Skeletal muscle cell (primary cell): ENCODE measurements at places on chromosomes 4 and X.

GRCh38 chr4:140755774-140756318 is 339 bp downstream of the TBC1D9 start:
- no peak for DNase-seq

- DNase-seq: no peak
These were observed 761 bp upstream of the FRYL start for GRCh38 chr4:48780865-48781214.

DNA sequence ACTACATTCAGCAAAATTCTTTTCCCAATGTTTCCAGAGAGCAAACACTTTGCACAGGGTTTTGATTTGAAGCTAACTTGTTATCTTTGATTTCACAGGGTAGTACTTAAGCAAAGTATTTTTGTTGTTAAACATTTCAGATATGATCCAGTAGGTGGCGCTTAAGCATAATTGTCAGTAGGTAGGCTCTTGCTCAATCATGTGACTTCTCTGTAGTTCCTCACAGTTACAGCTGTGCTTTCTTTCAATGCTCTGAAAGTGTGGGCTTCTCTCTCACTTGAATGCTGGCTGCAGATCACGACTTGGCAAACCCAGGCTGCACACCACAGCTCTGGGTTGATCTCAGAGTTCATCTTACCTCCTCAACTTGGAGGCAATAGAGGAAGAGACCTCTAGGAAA is 1016.5 kb downstream of the SH3BGRL start:
- no peak for DNase-seq

- DNase-seq: no peak
These were observed 163.6 kb downstream of the ZNF674 start for GRCh38 chrX:46381630-46382029.

GRCh38 chrX:38662640-38663039 is 101.3 kb downstream of the TSPAN7 start:
- no peak for DNase-seq

DNA sequence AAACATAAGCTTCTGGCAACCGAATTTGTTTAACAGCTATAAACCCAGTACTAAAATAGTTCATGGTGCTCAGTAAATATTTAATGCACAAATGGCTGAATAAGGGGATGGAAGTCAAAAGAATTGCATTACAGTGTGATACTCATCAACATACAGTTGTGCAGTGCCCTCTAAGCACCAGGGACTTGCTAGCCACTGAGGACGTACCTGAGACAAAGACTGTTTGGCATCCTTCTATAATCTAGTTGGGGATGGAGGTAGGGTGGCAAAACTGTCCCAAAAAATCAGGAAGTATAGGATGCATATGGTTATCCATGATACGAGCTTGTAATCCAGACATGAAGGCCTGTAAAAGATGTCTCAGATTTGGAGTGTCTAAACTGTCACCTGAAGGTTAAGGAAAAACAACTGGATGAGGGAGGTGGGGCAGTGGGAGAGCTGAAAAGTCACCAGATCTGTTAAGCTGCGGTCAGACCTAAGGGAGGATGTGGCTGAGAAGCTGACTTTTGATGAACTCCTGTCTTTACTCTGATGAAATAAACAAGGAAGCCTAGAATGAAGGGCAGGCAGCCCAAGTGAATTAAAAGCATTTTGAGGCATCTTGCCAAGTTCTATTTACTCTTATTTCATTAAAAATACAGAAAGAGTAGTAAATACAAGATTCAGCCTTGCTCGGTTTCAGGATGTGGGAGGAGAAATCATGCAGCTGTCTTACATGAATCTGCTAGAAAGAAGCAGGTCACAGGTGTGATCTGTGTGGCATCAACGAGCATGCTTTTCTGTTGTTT is 12.0 kb upstream of the CD38 start:
- no peak for DNase-seq
